SW 1271 (cell line): ENCODE measurements at places on chromosomes 3 and 15.

DNA sequence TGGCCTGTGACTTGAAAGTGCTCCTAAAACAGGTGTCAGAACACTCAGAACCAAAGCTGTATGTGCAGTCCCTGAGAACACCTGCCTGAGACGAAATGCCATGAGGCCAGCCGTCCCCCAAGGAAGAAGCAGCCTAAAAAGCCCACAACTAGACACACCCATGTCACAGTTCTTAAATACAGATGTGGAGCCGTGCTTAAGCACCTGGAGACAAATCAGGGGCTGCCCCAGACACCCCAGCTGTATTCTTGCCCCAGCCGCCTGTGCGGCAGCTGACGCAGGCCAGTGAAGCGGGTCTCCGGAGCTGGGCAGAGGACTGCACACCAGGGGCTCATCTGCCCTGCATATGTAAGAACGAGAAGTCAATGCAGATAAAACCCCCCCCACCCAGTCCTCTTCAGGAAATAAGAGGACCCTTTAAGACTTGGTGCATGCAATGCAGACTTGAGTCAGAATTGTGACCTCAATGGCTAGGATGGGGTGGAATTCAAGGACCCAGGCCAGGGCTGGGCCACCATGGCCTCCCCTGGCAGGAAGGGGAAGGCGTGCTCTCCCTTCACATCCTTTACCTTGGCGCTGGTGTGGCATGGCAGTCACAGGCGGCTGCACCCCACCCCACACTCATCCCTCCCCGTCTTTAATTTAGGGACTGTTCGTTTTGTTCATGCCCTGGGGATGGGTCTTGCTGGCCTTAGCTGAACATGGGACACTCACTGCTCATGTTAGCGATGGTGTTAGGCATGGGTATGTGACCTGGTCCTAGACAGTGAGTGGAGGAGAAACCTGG, 27.7 kb upstream of the PLXNA1 start:
- DNase-seq = no peak

GRCh38 chr3:141407047-141407446, 38.7 kb downstream of the ZBTB38 start:
- peak; percentile 87 for DNase-seq

GRCh38 chr15:94052711-94053110, 178.7 kb upstream of the MCTP2 start:
- DNase-seq = no peak

DNA sequence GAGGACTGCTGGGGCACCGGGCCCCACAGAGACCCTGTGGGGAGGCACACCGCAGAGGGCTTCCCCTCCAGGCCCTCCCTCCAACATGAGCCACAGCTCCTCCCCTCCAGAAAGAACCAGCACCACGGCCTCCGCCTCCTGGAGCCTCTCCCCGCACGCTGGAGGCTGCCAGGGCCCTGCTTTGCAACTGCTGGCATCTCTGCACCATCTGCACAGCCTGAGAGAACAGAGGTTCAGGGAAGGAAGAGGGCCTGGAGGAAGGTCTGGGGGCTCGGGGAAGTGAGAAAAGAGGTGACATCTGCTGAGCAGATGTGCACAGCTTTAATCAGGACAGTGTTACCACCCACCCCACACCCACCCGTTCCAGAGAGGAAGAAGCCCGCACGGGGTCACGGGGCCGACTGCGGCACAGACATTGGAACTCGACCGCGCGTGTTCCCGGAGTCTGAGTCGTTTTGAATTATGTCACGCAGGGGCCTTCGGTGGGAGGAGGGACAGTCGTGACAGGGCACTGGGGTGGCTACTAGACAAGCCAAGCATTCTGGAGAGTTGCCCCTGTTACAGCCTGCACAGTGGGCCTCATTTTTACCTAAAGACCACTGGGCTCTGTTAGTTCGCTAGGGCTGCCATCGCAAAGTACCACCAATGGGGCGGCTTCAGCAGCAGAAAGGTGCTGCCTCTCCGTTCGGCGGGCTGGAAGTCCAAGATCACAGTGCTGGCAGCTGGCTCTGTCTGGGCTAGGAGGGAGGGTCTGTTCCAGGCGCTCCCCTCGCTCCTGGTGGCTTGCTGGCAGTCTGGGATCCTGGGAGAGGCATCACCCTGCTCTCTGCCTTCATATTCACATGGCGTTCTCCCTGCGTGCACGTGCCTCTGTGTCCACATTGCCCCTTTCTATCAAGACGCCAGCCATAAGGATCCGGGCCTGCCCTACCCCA, 194.8 kb downstream of the XXYLT1 start:
- no peak for DNase-seq

DNA sequence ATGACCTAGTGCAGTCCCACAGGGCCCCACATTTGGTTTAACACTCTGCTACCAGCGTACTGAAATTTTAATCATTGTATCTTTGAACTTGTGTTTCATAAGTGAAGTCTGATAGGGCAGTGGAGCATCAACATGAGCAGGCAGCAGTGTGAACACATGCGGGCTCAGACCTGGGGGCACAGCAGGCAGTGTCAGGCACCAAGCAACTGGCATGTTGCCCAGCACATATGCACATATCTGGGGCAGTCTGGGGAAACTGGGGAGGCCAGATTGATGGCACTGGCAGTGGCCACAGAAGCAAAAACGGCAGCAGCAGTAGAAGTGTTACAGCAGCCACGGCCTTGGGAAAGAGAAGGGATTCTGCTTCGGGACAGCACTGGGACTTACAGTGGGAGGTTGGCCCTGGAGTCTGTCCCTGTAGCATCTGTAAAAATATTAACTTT, 353.9 kb upstream of the KCNMB2 start:
- no peak for DNase-seq

DNA sequence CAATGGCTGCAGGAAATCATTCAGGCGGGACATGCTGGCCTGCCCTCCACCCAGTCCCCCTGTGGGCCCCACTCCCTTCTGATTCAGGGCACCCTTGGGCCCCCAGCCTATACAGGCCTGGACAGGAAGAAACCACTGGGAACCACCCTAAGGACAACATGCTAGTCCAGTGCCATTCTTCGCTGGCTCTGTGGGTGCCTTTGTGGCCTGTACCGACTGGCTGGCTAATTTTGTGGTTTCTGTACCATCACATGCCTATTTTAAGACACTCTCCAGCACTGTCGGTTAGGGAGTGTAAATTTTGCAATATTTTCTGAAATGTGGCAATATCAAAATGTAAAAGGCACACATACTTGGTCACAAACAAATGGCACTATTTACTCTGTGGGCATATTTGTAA, 61.4 kb upstream of the POLG start:
- DNase-seq = no peak

DNA sequence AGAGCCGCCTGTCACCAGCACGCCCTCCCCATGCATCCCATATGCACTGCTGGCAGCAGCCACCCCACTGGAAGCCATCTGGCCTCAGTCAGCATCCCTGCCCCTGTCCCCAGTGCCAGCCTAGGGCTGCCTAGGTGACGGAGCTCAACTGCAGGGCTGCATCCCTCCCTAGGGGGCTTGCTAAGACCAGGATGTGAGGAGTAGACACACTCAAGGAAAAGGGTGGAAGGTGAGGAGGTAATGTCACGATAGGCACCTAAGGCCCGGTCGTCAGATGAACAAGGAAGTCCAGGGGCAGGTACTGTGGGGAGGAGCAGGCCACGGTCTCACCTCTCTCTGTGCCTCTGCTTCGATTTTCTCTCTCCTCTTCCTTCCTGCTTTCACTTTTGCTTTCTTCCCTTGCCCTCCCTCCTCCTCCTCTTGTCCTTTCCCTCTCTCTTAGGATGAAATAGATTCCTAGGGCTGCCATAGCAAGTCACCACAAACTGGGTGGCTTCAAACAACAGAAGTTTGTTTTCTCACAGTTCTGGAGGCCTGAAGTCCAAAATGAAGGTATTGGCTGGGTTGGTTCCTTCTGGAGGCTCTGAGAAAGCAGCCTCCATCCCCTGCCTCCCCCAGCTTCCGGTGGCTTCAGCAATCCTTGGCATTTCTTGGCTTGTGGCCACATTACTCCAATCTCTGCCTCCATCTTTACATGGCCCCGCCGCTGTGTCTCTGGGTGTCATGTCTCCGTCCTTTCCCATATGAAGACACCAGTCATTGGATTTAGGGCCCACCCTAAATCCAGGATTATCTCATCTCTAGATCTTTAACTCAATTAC, 298.3 kb downstream of the SHQ1 start:
- no peak for DNase-seq

GRCh38 chr3:190863119-190863465, 598 bp upstream of the GMNC start:
- DNase-seq = no peak

GRCh38 chr3:133276594-133276993, 123.3 kb upstream of the BFSP2 start:
- no peak for DNase-seq

DNA sequence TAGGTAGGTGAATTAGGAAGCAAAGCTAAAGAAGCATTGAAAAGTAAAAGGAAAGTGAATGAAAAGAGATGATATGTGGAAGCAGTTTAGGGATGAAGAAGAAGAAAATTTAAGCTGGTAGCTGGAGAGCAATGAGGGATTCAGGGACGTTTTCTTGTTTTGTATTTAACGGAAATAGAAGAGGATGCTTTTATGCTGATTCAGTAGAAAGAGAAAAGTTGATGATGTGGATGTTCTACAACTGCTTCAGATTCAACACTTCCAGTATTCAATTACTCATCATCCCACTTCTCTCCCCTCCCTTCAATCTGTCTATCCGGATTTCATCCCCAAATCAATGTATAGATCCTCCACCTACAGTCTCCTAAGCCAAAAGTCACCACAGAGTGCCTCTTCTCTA, 448.2 kb upstream of the CCDC54 start:
- no peak for DNase-seq

- DNase-seq = peak; percentile 15
These were observed 77.8 kb downstream of the IL20RB start for GRCh38 chr3:137035631-137036030.

- no peak for DNase-seq
These were observed 226.3 kb upstream of the MRPL3 start for GRCh38 chr3:131728898-131729642.

- no peak for DNase-seq
These were observed 7.3 kb downstream of the ST3GAL6 start for GRCh38 chr3:98770261-98771039.

DNA sequence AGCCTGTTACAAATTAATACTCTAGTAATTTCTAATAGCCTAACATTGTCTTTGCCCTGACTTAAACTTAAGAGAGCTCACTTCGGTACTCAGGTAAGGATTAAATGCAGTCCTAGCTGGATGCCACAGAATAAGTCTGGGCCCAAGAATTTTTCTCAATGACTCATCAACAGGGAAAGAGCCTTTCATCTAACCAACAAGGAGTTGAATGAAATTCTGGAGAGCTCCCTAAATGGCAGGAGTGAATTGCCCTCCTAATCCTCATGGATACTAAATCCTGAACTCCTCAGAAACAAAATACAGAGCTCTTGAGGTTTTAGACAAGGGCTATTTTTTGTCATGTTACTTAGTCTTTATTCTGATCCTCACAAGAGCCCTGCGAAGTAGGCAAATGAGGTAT, 159.5 kb downstream of the PLCH1 start:
- DNase-seq = no peak

GRCh38 chr3:51384055-51384725, 901 bp upstream of the MANF start:
- DNase-seq = peak; percentile 29

GRCh38 chr15:62559381-62559733, 394.3 kb upstream of the C2CD4B start:
- DNase-seq = no peak

- DNase-seq = no peak
These were observed 325.4 kb upstream of the AGTR1 start for GRCh38 chr3:148372206-148372875.

GRCh38 chr3:13119471-13120220, 46.4 kb upstream of the IQSEC1 start:
- DNase-seq = no peak

DNA sequence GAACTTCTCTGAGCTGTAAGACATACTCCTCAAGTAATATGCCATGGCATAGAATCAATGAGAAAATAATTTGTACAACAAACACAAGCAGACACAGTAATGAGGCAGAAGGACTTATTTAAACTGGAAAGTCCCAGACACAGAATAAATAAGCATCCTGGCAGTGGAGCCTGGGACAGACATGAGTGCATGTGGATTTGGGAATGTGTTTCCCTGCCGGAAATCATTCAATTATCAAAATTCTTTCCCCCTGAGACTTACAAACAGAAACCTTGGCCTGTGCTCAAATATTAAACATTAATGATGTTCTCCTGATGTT, 520.1 kb downstream of the ROBO1 start:
- no peak for DNase-seq

GRCh38 chr3:10745392-10745791, 70.6 kb upstream of the SLC6A11 start:
- no peak for DNase-seq

DNA sequence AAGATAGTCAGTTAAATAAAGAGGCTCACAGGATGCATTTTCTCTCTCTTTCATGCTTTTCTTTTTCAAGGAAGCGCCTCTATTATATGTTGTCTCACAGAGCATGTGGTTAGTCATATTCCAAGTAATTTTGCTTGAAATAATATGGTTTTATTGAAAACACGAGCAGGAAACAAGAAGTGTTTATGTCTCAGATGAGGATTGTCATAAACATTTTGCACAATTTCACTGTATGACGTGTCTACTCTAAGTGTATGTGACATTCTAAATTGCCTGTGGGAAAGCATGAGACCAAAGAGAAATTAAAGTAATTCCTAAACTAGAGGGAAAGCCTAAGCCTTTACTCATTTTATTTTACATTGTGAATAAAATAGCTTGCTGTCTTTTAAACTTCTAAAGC, 818.6 kb downstream of the EPHA3 start:
- no peak for DNase-seq

GRCh38 chr3:172167892-172168648, 128.7 kb downstream of the FNDC3B start:
- no peak for DNase-seq

DNA sequence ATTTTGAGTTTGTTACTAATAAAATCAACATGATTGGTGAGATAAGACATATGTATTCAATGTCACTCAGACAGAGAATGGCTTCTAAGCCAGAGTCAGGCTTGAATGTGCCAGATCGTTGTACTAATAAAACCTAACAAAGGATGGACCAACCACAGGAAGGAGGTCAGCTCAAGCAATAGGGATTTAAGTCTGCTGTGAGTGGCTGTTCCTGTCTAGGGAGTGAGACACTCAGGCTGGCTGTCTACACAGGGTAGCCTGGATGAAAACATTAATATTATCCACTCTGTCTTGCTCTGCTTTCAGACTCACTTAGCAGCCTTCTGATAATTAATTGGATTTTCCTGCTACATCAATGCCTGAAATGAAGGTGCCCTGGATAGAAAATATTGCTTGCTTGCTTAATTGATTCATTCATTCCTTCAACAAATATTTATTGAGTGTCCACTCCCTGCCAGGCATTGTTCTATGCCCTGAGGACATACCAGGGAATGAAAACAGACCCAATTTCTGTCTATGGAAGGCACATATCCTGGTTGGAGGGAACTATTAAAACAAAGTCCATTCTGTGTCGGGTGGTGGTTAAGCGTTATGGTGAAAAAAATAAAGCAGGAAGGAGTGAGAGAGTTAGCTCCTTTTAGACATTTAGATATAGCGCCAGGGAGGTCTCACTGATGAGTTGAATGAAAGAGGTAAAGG, 239.4 kb downstream of the CHST2 start:
- DNase-seq = no peak

DNA sequence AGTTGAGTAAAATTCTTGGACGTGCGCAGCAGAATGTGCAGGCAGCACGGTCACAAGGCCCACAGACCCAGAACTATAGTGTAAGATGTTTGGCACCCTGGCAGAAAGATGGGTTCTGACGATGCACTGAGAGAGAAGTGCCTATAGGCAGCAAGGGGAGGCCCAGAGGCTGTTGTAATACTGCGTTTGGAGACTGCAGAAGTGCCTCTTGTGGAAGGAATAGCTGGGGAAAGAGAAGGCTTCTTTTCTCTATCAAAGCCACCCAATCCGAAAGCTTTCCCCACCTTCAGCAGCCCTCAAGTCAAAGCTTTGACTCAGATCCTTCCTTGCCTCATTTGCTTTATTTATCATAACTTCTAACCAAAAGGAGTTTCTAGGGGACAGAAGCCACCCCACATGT, 5.2 kb upstream of the SIN3A start:
- DNase-seq = no peak
